ENCODE measurements at places on chromosomes 11 and 22. TPM values are rescaled to one million over a fixed set of nuclear protein-coding genes. Genes with fewer than 3 reads are reported as not detected.

Gene PNPLA5
- 0.11 TPM for total RNA-seq

DNA sequence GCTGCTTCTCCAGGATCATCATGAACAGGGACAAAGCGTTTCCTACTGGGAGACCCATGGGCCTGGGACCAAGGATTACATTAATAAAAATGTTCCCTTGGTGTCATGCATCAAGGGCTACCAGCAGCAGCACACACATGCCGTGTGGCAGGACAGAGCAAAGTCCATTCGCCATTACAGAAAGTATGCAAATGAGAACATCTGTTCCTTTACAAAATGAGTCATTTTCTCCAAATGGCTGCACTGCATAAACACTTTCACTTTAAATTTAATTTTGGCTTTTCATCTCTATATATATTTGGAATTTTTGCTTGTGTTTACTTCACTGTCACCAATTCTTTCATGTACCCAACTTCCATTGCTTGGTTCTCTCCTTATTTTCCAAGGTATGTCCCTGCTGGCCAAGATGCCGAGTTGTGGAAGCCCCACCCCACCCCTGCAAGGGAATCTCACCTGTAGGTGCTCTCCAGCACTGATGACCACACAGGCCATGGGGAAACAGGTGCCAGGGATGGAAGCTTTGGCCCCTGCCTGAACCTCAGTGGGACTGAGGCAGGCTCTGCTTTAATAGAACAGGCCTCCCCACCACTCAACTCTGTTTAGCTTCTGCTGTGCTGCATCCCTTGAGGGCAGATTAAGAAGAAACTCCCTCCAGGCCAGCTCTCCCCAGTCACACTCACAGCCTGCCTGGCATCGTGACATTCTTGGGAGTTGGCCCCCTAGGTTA is 15.6 kb upstream of the GNAZ start:
- H3K36me3 ChIP-seq, result no peaks in the 10 kb centered on the region
- no peak overlapping the region for H3K4me3 ChIP-seq
- no peak overlapping the region for H3K27ac ChIP-seq
- peaks cover 11% of the 10 kb centered on the region for H3K4me1 ChIP-seq
- H3K27me3 ChIP-seq, result peaks cover 3% of the 10 kb centered on the region

DNA sequence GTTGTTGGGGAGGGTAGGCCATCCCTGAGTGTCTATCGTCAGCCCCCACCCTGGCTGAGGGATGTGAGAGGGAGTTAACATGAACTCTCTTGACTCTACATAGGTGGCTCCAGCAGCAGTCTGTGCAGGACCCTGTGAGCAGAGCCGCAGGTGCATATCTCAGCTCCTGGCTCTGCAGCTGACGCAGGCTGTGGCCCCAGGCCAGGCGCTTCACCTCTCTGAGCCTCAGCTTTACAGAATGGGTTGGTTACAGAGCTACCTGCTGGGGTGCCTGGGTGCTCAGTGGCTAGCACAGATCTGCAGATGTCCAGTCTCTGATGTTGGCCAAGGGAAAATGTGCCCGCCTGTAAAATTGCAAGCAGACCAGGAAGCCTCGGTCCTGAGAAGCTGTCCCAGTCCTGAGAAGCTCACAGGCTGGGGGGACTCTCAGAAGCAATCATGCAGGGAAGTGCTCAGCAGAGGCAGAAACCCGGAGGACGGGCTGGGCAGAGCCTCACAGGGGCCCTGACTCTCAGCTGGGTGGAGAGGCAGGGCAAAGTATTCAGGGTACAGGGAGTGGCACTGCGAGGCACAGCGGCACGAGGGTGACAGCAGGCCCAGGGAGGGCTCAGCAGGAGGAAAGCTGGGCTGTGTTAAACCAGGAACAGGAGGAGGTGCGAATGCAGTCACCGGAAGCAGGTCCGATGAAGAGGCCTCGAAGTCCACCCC is 15.9 kb upstream of the LRP5 start:
- H3K4me3 ChIP-seq, result no peak overlapping the region
- H3K27ac ChIP-seq, result no peak overlapping the region
- H3K4me1 ChIP-seq, result no peaks in the 10 kb centered on the region
- no peak for DNase-seq
- no peaks in the 10 kb centered on the region for H3K36me3 ChIP-seq

- no peak overlapping the region for H3K4me3 ChIP-seq
- no peak overlapping the region for H3K27ac ChIP-seq
- no peak for DNase-seq
- H3K36me3 ChIP-seq, result no peaks in the 10 kb centered on the region
- H3K27me3 ChIP-seq, result no peaks in the 10 kb centered on the region
Measured at GRCh38 chr11:75543806-75544205, 18.1 kb upstream of the GDPD5 start.
